ENCODE measurements at places on chromosomes 7 and 10.

DNA sequence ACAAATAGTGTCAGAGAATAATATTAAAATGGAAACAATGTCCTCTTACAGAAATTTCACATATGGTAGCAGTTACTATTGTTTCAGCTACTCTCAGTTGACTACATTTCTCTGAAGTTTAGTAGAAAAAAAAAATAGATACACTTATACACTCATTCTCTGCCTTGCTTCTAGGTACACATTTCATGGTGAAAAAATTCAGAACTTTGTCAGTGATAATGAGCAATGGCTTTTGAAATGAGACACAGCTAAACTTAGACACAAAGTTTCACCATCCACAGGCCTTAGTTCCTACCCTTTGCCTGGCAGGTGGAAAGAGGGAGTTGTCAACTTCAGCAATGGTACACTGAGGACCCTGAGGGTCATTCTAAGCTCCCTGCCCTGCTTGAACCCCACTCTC, 69.2 kb downstream of the CPVL start:
- DNase-seq, result no peak

DNA sequence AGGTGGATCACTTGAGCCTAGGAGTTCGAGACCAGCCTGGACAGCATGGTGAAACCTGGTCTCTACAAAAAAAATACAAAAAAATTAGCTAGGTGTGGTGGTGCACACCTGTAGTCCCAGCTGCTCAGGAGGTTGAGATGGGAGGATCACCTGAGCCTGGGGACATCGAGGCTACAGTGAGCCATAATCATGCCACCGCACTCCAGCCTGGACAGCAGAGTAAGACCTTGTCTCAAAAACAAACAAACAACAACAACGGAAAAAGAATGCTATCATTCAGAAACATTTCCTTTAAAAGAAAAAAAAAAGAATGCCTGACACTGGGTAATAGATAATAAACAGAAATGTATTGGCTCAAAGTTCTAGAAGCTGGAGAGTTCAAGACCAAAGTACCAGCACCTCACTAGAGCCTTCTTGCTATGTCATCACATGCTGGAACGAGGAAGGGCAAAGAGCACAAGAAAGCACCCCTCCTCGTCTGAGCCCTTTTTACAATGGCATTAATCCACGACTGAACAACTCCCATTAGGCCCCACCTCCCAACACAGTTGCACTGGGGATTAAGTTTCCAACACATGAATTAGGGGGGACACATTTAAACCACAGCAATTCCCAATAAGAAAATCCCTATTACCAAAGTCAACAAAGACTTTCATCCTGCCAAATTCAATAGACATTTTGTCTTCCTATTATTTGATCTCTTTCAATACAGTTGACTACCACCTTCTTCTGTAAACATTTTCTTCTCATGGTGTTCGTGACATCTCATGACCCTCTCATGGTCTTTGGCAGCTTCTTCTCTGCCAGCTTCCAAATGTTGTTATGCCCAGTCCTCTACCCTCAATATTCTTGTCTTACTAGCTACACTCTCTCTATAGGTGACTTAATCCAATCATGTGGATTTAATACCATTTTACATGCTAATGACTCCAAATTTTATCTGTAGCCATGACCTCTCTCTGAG, 20.0 kb downstream of the AKR1D1 start:
- DNase-seq, result no peak

- no peak for DNase-seq
Measured at GRCh38 chr10:34719328-34719727, 95.8 kb downstream of the PARD3 start.

GRCh38 chr10:122639801-122640200, 59.8 kb downstream of the C10orf120 start:
- DNase-seq, result peak; percentile 21

- DNase-seq, result no peak
Measured at GRCh38 chr7:132109769-132110168, 466.5 kb downstream of the PLXNA4 start.

- no peak for DNase-seq
Measured at GRCh38 chr7:132558815-132559214, 17.5 kb downstream of the PLXNA4 start.

- DNase-seq, result no peak
Measured at GRCh38 chr7:151843181-151843580, 33.7 kb downstream of the PRKAG2 start.

DNA sequence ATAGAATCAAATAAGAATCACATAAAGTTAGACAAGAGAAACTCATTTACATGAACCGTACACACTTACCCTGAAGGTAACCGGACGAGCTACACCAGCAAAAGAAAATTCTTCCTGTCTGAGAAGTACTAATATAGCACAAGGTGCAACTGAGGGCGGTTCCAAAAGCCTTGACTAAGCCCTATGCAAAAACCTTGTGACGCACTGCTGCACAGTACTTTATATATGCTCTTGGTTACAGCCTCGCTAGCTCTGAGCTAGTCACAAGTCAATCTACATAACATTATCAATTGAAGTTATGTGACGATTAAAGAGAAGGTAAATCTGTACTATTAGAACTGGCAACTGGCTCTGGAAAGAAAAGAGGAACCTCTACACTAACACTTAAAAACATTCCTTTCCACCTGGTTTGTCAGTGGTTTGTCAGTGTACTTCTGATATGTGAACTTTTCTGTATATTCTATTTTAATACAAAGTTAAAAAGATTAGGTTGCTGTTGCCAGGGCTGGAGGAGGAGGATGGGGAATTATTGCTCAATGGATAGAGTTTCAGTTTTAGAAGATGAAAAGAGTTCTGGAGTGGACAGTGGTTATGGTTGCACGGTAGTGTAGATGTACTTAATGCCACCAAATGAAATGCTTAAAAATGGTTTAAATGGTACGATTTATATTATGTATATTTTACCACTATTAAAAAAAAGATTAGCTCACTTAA, 21.6 kb downstream of the NT5C3A start:
- DNase-seq, result no peak

- no peak for DNase-seq
Measured at GRCh38 chr7:15358112-15358511, 203.7 kb downstream of the AGMO start.

DNA sequence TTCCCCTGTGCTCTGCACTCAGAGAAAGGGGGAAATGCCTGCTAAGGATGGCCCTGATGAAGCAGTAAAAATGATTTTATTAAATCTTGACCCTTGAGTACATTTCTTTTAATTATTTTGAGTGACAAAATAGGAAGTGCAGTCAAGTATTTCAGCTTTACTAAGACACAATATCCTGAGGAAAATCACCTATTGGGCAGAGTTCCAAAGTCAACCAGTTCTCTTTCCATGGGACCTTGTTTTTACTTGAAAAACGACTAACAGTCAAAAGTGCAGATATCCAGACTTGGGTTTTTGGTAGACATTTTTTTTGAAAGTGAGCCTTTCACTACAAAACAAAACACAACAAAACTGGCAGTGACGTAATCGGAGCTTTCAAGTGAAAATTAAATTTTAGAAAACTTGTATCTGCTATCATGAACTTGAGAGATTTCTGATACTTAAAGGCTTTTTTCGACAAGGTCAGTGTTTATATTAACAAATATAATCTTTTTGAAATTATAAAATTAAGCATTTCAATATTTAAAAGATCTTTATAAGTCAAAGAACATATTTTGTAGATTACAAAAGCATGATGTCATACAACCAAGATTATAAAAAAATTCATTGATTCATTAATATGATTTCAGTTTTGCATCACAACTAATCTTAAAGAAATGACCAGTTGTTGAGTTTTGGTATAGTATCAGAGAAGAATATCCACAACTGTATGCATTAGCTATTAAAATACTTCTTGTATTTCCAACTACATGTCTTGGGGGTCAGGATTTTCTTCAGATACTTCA, 513.8 kb upstream of the AKR1E2 start:
- DNase-seq, result no peak

- no peak for DNase-seq
Measured at GRCh38 chr10:78065611-78066010, 31.9 kb downstream of the RPS24 start.

DNA sequence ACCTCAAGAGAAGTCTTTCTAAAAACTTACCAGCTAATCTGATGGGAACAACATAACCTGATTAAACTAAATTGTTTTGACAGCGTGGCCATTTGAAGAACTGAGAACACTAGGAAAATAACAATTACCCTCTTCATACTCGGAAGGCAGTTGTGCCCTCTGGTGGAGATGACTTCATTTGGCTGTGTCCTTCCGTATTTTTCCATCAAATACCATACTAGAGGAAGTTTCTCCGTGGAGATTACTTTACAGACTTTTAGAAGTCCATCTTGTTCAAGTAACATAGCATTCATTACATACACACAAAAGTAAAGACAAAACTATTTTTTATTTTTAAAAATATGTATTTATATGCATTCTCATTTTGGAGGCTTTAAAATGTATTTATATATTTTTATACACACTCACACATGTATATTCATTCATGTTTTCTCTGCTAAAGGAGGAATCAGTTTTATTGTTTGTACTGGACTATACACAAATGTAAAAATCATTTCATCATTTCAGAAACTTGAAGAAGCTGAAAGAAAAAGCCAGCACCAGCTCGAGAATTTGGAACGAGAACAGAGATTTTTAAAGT, 25.2 kb downstream of the SMNDC1 start:
- peak; percentile 68 for DNase-seq

GRCh38 chr7:17548014-17548653, 249.7 kb downstream of the AHR start:
- peak; percentile 77 for DNase-seq

DNA sequence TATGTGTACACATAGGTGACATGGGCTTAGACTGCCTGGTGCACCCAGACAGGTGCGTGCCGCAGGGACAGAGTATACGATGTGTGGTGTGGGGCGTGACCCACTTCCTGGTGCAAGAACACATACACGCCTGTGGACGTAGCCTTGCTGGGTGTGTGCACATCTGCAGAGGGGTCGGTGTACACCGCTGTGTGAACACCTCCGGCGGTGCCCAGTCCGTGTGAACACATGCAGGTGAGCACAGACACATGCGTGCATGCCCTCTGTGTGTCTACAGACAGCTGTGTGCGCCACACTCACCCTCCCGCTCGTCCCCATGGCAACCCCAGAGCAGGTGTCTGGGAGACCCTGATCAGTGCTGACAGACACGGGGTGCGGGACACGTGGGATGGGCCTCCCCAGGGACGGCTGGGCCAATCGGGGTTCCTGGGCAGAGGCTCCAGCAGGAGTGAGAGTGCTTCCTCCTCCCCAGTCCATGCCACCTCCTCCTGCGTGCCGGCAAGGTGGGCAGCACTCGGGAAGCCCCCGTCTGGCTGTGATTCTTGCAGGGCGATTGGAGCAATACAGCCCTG, 23.4 kb downstream of the ELFN1 start:
- no peak for DNase-seq

- peak; percentile 48 for DNase-seq
Measured at GRCh38 chr10:29257106-29257783, 31.6 kb upstream of the LYZL1 start.

GRCh38 chr7:154680894-154681659, 321.8 kb downstream of the PAXIP1 start:
- peak; percentile 11 for DNase-seq

DNA sequence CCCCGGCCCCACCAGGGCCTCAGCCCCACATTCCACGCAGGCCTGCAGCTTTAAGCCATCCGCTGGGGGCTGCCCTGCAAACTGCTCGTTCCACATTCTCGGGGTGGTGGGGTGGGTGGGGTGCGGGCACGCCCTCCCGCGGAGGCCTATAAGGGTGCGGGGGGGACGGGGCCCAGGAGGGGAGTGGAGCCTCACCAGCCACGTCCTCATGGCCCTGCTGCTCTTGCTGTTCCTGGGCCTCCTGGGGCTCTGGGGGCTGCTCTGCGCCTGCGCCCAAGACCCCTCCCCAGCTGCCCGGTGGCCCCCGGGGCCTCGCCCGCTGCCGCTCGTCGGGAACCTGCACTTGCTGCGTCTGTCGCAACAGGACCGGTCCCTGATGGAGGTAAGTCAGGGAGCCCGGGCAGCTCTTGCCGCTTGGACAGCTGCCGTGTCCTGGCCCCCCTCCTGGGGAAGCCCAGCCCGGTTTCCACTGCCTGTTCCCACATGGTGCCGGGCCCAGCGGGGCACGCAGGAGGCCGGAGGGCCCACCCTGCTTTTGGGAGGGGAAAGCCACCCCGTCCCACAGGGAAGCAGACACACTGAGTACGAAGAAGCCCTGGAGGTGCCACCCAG, at the start of gene CYP2W1:
CYP2W1 (plus strand) TSS at position 178 of the 612 bp plus-strand sequence; CDS start at position 209, 31 bp downstream.
- no peak for DNase-seq

GRCh38 chr10:24136070-24136469, 72.9 kb upstream of the KIAA1217 start:
- no peak for DNase-seq

DNA sequence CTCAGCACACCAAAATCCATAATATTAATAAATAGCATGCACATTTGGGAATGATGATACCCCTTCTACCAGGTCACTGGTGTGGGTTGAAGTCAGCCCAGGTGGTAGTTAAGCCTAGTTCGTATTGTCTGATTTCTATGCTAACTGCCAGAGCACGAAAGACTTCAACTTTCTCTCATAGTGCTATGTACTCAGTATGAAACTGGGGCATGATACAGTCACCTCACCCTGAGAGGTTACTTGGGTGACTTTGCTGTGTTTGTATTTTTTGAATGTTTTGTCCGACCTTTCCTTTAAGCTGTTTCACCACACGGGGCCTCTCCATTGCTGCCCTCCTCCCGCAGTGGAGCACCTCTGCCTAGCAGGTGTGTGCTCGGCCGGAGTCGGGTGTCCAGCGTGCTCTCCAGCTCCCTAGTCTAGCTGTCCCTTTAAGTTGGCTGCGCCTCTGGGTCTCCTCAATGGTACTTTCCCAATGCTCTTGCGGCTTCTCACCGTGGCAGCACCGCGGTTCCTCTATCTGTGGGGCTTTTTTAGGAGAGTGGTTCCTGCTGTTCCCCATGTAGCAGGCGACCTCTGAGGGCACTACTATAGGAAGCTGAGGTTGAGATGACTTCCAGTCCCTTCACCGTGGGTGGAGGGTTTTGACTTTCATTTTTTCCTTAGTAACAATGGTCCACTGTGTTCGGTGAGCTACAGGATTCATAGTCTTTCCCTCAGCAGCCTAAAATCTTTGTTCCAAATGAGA, 524.0 kb upstream of the PFKP start:
- DNase-seq, result no peak

- DNase-seq, result no peak
Measured at GRCh38 chr7:28145931-28146330, 34.7 kb downstream of the JAZF1 start.

GRCh38 chr7:94888995-94889523, 18.3 kb upstream of the PPP1R9A start:
- peak; percentile 32 for DNase-seq

- DNase-seq, result no peak
Measured at GRCh38 chr10:85642082-85642420, 724.5 kb downstream of the GRID1 start.

DNA sequence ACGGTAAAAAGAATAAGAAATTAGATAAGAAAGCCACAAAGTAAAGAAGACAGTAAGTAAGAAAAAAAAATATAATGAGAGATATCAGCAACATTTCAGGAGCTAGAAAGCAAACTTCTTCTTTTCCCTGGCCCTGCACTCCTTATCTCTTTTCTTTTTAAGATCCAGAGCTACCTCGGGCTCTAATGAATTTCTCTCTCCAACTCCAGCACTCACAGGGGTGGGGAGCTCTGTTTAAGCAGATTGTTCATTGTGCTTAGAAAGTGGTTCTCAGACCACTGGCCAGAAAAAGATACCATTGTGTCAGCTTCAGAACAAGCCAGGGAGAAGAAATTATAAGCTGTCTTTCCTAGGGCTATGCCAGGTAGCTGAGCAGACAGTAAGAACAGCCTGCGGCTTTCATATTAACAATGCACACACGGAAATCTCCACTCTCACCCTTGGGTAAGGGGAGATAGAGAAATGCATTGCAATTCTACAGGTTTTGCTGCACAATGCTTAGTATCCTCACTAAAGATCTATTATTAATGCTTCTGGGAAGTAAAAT, 19.3 kb downstream of the OR2F1 start:
- no peak for DNase-seq

Data from mesendoderm (in vitro differentiated cells).